Stimulated activated CD8-positive, alpha-beta memory T cell treated with anti-CD3 and anti-CD28 coated beads, Interleukin-4, amount 100 ng/mL, for 4 hours (primary cell): ENCODE measurements at places on chromosomes 1 and 21.
A peak's percentile ranks its signal among the peaks of the same experiment; 100 is the strongest.

- no peak for DNase-seq
These were observed 399.9 kb downstream of the HHAT start for GRCh38 chr1:210728437-210729149.

DNA sequence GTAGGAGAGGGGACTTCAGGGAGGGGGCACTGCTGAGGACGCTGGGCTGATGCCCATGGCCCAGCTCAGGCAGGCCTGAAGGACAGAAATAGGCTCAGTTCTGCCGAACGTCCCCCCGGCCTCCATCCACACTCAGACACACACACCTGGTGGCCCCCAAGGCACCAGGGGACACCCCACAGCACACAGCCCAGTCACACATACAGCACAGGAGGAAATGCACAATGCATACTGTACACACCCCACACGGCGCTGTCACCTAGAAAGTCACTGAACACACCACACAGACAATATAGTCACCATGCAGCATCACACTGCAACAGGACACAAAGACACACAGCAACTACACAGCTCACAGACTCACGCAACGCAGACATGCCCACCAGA, 562 bp downstream of the SYTL1 start:
- DNase-seq, result no peak

DNA sequence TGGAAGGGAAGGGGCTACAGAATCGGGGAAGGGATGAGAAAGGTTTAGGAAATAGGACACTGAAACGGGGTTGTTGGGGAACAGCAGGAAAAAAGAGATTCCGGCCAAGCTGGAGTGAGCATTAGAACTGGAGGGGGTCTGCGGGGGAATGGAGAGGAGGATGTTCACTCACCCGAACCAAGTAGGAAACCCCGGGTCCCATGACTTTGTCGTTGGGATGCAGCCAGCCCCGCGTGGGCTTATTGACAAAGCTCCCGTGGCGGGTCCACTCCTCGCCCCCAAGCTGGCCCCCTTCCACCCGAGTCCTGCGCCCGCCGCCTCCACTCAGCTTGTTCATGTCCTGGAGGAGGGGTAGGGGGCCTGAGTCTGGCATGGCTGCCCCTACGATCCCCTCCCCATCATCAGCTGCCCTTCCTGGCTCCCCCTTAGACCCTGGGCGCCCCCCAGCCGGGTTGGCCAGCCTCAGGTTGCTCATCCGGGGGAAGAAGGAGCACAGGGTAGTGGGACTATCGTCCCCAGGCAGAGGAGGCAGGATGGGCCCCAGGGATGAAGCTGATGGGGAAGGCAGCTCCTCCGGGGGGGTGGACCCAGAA, 591 bp downstream of the SHC1 start:
- no peak for DNase-seq

DNA sequence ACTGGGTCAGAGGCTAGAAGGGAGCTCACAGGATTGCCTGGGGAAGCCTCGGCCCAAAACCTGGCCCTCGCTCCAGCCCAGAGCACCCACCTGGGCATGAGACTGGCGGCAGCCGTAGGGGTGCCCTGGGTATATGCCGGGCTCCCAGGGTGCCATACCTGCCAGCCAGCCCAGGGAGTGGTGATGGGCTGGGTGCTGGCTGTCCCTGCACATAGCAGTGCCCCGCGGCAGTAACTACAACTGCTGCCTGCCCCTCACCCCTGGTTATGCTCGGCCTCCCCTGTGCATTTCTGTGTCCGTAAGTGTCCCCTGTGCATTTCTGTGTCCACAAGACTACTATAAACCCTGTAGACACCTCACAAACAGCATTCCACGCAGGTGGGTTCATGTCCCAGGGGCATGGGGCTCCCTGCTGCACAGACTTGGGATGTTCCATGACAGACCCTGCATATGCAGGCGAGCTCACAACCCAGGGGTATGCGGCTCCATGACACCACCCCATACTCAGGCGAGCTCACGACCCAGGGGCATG, 5.8 kb upstream of the SPATC1L start:
- no peak for DNase-seq

- DNase-seq, result no peak
These were observed 714.0 kb downstream of the RWDD3 start for GRCh38 chr1:95948023-95948422.

GRCh38 chr21:43599728-43600127, 59.6 kb downstream of the HSF2BP start:
- DNase-seq, result no peak

- no peak for DNase-seq
These were observed 39.1 kb downstream of the UBIAD1 start for GRCh38 chr1:11311816-11312755.

- no peak for DNase-seq
These were observed 73.8 kb downstream of the MRPL37 start for GRCh38 chr1:54273795-54274163.

DNA sequence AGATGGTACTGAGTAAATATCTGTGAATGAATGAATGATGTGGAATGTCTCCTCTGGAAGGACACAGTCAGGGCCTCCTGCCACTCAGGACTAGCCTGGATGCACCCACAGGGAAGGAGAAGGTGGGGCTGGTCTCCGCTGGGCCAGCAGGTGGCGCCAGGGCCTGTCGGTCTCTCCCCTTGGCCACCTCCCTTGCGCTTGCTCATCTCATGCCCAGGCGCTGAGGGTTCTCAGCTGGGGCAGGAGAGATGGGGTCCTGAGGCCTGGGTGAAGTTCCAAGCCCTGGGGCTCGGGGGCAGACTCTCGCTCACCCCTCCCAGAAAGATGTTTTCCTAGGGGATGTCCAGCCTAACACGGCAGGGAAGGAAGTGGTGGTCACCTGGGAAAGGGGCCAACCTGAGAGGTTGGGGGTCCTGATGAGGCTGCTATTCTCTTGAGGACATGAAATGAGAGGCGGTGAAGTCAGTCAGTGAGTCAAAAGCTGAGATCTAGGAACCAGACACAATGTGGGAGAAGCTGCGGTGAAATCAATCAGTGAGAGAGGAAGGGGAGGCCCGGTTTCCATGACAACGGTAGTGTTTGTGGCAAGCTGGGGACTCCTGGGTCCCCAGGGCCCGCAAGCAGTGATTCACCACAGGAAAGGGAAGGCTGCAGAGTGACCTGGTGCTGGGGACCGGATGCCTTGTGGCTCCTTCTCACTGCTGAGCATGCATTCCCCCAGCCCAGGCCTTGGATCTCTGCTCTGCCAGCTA, 14.6 kb upstream of the MEX3A start:
- peak; percentile 84 for DNase-seq

DNA sequence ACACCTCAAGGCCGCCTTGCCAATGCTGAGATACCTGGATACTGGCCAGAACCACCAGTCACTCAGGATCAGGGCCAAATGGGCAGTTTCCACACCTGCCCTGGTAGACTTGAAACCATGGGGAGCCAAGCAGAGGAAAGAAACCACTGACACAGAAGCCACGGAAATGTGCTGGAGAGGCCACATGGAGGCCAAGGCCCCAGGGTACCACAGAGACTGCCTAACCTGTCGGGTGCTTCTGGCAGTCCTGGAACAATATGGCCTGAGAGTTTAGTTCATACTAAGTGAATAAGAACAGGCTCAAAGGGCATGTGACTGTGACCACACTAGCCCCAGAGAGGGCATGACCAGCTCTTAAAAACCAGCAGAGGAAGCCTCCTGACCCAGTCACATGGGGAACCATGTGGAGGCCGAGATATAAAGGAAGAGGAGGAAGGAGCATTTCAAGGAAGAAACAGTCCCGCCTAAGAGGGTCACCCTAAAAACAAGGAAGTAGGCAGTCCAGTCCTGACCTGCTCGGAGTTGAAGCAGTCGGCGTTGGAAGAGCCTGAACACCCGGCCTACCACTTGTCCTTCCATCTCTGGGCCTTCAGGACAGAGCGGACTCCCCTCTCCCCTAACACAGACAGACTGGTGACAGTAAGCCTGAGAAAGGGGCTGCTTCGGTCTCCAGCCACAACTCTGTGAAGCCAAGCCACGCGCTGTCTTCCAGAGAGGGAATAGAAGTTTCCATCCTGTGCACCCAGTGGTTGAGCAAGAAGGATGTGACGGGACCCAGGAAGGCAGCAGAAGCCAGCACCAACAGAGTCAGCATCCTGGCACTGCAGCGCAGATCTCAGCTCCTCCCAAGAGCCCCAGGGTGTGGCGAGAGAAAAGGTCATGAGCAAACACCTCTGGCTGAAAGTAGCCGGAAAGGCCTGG, at the start of gene DENND2D:
TSS of gene DENND2D (minus strand) at position 766 of the 921 bp plus-strand sequence. CDS start at position 579, 187 bp downstream.
- DNase-seq, result peak; percentile 39

- DNase-seq, result no peak
These were observed 165.8 kb upstream of the EDN2 start for GRCh38 chr1:41650028-41650880.

DNA sequence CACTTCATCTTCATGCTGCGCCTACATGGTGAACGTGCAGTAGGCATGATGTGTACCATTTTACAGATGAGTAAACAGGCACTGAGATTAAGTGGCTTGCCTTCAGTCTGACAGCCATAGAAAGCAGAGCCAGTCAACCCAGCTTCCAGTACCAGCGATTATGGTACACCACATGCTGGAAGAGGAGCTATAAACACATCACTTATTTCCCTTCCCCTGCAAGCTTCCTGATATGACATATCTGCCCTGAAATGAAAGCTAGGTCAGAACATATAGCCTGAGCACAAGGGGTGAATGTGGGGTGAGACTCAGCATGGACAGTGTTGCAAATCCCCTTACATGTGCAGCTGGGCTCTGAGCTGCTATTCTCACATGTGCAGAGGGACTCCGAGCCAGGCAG, 33.8 kb upstream of the IL20 start:
- no peak for DNase-seq

GRCh38 chr1:40743452-40743851, 40.1 kb upstream of the KCNQ4 start:
- DNase-seq, result no peak

DNA sequence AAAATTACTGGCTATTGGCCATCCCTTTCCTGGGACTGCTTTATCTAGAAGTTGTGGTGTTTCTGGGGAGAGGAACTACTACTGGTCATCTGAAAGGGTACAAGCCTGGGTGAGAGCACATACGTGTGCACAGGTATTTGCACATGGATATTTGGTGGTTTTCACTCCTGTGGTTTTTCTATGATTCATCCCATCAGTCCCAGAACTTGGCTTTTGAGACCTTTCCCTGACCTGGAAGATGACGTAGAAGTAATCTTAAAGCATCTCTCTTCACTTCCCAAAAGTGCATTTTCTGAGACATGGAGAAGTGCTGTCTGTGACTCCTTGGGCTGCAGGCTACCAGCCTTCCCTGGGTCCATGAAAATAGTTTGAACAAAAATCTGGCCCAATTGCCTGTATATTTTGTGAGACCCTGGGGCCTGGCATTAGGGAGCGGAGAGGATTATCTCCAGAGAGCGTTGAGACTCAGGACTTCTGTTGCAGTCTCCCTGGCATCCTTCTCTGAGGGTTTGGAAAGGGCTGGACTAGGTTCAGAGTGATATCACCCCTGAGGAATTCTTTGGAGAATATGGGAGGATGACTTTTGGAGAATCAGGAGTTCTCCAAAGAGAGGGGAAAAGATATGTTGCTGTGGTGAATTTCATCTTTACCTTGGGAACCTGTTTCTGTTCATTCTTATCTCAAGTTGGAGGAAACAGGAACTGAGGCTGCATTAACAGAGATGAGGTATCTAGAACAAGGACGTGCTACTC, 130.8 kb downstream of the NOS1AP start:
- DNase-seq, result no peak

GRCh38 chr1:71650119-71650518, 569.3 kb upstream of the ZRANB2 start:
- DNase-seq, result no peak

- no peak for DNase-seq
These were observed 77.7 kb downstream of the LRRC8C start for GRCh38 chr1:89710498-89711139.

- no peak for DNase-seq
These were observed 149.3 kb downstream of the BRINP3 start for GRCh38 chr1:190328361-190328760.

- DNase-seq, result no peak
These were observed 71.6 kb upstream of the CNIH3 start for GRCh38 chr1:224544346-224545110.

- DNase-seq, result peak; percentile 18
These were observed 9.6 kb upstream of the EPS8L3 start for GRCh38 chr1:109773203-109773899.

GRCh38 chr1:110234691-110235090, 24.6 kb downstream of the KCNC4 start:
- no peak for DNase-seq

GRCh38 chr1:230701895-230702768, 11.8 kb downstream of the AGT start:
- DNase-seq, result no peak
